ENCODE measurements at places on chromosomes 11 and 22.

DNA sequence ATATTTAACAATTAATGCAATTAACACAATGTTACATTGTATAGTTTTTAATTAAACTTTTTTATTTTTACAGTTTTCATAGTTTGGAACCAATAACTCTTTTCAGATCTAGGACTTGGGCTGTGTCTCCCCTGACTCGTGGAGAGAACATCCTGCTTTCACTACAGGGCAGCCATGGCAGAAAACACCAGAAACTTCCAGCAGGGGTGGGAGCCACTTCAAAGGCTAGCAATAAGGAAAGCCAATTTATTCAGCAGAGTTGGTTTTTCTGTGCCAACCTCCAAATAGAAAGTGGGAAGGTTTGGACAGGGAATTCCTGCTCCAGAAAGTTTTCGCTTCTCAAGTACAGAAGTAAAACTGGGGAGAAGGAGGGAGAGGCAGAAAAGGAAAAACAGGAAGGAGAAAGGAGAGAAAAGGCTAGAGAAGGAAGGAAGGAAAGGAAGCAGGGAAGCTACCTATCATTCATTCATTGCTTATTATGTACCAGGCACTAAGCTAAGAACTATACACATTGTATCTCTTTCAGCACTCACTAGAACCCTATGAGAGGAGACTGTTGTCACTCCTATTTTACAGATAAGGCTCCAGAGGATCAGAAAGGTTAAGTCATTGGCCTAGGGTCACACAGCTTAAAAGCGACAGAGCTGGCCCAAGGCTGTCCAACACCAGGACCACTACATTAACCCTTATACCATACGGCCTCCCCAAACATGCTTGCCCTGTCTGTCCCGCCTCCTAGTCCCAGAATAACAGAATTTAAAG lies 54.8 kb upstream of the CREB3L1 start:
- DNase-seq, result no peak

DNA sequence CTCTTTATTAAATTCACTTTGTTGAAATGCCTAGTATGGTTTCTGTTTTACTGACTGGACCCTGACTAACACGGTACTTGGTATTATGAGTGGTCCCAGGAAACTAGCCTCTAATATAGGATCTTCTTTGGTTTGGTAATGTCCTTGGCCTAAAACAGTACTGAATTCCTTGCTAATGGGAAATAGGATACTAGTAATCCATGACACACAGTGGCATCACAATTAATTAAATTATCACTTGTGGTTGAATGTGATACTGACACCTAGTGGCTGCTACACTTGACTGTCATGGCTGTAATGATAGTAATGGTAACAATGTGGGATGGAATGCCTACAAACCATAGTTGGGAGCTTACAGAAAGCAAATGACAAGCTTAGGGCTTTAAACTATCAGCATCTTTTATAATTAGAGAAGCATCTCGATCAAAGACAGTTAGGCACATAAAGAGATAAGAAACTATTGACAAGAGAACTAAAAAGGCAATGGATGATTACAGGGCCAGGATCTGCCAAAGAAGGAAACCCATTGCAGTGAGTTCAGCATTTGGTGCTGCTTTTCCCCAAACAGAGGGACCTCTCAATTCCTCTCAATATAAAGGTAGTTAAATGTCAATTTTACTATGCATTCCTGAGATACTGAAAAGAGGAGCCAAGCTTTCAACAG lies 8.6 kb downstream of the DNHD1 start:
- no peak for DNase-seq

- no peak for DNase-seq
These were observed 25.3 kb downstream of the PARVA start for GRCh38 chr11:12402691-12403120.

- DNase-seq, result no peak
These were observed 12.9 kb downstream of the ARHGEF17 start for GRCh38 chr11:73320763-73321603.

DNA sequence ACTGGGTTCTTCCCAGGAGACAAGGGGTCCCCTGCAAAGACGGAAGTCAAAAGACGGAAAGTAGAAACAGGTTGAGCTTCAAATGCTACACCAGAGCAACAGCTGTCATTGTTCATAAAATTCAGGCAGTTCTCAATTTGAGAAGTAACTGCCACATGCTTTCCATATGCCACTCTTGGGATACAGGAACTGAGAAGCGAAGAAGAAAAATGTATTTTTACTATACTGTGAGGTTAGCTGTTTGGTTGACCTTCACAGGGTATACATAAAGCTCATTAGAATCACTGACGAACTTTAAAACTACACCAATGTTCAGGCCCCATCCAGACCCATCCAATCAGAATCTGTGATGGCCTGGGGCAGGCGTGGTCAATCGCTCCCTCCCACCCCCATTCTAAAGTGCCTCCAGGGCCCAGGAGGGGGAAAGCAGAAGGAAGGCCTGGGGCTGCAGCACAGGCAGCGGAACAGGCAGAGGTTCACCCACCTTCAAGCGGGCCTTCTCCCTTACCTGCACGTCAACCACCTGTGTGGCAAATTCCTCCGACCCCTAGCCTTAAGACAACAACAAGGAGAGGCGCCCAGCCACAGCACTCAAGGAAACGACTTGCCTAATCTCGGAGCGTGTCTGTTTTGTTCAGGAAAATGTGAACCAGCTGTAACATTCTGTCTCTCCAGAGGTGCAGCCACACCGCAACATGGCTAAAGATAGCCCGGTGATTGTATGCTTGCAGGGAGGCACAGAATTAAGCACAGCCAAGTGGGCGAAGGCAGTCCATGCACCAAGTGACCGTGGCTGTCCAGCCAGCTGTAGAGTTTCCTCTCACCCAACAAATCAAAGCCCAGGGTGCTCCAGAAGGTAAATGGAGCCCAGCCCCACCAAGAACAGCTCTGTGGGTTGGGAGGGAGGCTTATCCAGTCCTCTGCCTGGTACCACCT lies 82.6 kb downstream of the MICAL3 start:
- DNase-seq, result no peak

GRCh38 chr22:24104307-24105012 lies 76.8 kb upstream of the SUSD2 start:
- DNase-seq, result no peak

DNA sequence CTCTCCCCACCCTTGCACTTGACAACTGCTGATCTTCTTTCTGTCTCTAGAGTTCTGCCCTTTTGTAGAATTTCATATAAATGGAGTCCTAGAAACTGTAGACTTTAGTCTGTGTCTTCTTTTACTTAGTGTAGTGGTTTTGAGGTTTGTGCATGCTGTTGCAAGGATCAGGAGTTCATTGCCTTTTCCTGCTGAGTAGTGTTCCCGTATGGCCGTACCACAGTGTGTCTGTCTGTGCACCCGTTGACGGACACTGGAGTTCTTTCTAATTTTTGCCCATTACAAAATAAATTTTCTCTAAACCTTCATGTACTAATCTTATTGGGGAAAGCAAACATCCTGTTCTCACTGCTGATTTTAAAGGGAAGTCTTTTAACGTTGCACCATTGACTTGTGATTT lies 138.1 kb downstream of the TBC1D22A start:
- DNase-seq, result no peak

DNA sequence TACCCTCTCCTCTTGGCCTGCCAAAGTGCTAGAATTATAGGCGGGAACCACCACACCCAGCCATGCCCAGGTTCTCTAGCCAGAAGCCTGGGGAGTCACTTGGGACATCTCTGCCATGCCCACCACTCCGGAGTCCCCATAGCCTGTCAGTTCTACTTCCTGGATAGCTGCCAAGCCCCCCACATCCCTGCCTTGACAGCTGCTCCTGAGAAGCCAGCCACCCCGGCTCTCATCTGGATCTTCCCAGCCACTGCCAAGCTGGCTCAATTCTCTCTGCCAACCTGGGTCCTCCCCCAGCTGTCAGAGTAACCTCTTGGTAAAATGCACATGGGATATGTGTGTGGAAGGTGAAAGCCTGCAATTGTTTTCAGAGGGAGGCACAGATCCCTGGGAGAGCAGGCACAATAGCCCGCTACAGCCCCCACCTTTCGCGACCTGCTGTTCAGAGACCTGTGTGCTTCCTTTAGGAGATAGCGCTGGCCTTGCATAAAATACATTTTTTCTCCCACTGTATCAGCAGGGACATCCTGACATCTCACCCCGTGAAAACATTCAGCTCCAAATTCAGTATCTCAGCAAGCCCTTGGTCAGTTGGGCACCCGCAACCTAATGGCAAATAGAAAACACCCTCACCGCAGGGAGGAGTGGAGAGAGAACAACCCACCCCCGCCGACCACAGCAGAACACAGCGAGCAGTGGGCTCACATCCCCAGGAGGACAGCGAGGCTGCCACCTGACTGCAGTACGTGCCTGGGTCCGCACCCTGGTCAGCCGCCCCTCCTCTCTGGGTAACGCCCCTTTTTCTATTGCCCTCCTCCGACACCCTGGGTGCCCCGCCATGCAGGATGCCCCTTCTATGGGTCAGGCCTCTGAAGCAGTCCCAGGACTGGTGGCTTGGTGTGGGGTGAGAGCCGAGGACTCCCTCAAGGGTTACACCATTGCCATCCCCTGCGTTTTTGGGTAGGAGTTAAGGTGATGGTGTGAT lies 1342.2 kb downstream of the BRD1 start:
- no peak for DNase-seq
